ENCODE measurements at places on chromosomes 2 and 18. TPM values are rescaled to one million over a fixed set of nuclear protein-coding genes. Genes with fewer than 3 reads are reported as not detected.
A peak's percentile ranks its signal among the peaks of the same experiment; 100 is the strongest.

DNA sequence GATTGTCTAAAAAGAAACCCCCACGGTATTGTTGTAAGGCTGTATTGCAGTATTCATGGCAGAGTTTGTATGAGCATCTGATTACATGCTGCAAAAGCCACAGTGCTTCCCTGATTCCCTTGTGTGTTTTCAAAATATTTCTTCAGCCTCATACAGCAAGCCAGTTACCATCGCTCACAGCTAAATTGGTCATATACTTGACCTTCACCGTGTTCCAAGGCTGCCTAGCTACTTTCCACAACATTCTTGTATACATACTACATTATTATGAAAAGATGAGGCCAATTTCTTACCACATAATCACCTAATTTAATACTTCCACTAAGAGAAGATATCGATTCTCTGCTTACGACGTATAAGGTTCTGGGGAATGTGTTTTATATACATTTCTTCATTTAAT is 576.3 kb upstream of the CNTNAP5 start:
- no peak overlapping the region for H3K4me3 ChIP-seq
- H3K36me3 ChIP-seq: no peaks in the 10 kb centered on the region
- H3K27me3 ChIP-seq: no peaks in the 10 kb centered on the region

The C2orf81 gene
- total RNA-seq: 1.8 TPM

The PDE11A gene
- total RNA-seq: not detected

The MAPK4 gene
- total RNA-seq: not detected

DNA sequence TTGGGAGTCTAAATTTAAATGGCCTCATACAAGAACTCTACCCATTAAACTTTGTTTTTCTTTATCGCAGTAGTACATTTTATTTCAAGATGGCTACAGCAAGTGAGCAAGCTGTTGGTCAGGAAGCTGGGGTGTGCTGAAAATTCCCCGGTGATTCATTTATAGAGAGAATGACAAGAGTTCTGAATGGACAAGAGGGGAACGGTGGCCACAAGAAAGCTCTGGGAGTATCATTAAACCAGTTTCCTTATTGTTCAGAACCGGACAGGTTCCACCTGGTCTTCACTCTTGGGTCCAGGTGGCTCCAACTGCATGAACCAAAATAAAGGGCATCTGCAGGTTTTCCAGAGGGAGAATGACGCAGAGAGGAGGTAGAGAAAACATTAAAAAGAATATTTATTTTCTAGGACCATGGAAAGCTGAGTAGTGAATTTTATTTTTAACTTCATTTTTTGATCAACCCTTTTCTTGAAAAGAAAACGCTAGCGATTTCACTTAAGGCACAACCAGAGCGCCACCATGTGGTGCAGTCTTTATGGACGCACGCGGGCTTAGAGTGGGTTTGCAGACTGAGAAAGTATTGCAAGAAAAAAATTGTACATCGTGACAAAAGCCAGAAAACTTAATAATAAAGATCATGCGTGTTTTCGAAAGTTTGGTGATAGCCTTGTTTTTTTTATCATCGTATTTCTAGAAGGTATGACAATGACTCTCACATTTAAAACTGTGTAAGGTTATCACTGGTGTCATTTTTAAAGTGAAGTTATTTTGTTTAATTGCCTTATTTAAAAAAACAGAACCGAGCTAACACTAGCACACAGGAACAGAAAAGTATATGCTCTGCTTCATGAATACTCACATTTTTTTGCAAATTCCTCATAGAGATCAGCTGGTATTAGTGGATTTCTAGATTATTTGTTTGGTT is 97.9 kb upstream of the NOL4 start:
- no peak overlapping the region for H3K27ac ChIP-seq
- no peaks in the 10 kb centered on the region for H3K36me3 ChIP-seq
- H3K4me3 ChIP-seq: no peak overlapping the region

DNA sequence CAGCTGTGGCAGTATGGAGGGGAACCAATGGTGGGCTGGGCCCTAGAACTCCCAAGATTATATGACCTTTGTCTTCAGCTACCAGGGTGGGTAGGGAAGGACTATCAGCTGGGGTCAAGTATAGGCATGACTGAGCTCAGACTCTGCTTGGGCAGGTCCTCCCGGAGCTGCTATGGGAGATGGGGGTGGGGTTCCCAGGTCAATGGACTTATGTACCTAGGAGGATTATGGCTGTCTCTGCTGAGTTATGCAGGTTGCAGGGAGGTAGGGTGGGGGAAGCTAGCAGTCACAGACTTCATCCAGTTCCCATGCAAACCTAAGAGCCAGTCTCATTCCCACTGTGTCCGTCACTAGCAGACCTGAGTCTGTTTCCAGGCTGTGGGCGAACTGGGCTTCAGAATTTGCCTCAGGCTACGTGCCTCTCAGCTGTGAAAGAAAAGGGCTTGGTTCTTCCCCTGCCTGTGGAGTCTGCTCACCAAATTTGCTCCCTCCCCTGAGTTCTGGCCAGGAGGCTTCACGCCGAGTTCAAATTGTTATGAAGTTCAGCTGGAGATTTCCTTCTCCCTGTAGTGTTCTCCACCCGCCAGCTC is 985.8 kb upstream of the NRXN1 start:
- DNase-seq: no peak
- no peaks in the 10 kb centered on the region for H3K4me1 ChIP-seq
- no peaks in the 10 kb centered on the region for H3K27me3 ChIP-seq

DNA sequence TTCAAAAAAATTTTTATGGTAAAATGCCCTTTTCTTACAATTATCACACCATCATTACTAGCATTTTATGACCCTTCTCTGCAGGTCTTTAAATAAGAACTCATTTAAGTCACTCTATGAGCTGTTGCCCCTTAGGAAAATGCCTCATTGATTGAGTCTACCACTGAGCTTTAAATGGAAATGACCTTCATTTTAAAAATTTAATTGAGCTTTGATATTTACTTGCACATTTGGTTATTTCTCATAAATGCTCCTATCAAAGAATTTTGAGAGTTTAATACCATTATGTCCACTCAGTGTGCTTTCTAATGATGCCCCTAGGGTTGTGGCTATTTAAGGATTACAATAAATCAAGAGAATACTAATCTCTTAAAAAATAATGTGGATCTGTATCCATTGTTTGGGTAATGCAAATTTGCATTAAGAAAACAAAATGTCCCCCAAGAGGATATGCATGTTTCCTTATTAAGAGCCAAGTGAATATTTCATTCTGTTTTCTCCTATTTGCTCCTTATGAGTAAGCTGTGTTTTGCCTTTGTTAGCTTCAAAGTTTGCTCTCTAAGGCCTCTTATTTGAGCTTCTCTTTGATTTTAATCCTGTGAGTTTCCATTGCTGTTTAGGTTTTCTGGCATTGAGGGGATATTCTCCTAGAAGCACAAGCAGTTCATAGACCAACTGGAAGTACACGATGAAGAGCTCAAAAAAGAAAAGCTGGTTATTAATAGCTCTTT is 69.8 kb downstream of the CERS6 start:
- H3K36me3 ChIP-seq: no peaks in the 10 kb centered on the region
- H3K4me1 ChIP-seq: peaks cover 1% of the 10 kb centered on the region
- H3K4me3 ChIP-seq: no peak overlapping the region
- DNase-seq: no peak
- H3K27me3 ChIP-seq: peaks cover 3% of the 10 kb centered on the region

DNA sequence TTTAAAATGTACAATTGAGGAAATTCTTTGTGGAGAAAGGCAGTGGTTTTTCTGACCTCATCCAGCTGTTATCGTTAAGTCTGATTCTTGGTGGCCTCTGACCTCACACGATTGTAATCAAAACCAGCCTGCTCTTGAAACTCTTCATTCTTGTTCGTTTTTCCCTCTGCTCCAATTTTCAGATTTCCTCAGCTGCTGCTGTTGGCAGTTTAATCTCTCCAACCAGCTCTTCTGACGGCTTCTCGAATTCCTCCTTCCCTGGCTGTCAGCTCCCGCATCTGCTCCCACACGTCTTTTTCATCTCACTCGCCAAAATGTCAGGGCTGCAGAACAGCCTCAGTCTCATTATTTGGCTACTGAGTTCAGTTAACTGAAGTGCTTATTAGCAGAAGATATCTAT is 136.1 kb downstream of the DCDC2C start:
- H3K4me3 ChIP-seq: no peak overlapping the region
- H3K27me3 ChIP-seq: no peaks in the 10 kb centered on the region
- H3K4me1 ChIP-seq: no peaks in the 10 kb centered on the region
- no peak for DNase-seq
- no peaks in the 10 kb centered on the region for H3K36me3 ChIP-seq

DNA sequence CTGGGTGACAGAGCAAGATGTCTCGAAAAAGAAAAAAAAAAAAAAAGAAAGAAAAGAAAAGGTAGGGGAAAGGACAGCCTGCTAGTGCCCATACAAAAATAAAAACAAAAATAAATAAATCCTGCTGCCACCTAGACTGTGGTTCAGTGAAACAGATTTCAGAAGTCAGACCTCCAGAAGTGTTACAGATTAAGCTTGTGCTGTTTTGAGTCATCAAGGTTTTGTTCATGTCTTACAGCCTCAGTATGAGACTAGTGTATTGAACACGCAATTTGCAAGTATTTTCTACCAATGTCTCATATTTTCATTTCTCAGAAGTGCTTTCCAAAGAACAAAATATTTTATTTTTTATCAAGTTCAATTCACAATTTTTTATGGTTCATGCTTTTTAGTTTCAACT is 720.4 kb upstream of the GYPC start:
- H3K27me3 ChIP-seq: no peaks in the 10 kb centered on the region
- no peaks in the 10 kb centered on the region for H3K4me1 ChIP-seq
- H3K4me3 ChIP-seq: no peak overlapping the region

GRCh38 chr2:7567646-7568045 is 650.4 kb downstream of the RNF144A start:
- H3K4me3 ChIP-seq: peak overlapping the region; percentile 37
- peaks cover 50% of the 10 kb centered on the region for H3K4me1 ChIP-seq
- no peaks in the 10 kb centered on the region for H3K27me3 ChIP-seq
- H3K36me3 ChIP-seq: peaks cover 48% of the 10 kb centered on the region
- peak; percentile 70 for DNase-seq
- peak overlapping the region; percentile 87 for H3K27ac ChIP-seq

The PLB1 gene
- 0.67 TPM for total RNA-seq

DNA sequence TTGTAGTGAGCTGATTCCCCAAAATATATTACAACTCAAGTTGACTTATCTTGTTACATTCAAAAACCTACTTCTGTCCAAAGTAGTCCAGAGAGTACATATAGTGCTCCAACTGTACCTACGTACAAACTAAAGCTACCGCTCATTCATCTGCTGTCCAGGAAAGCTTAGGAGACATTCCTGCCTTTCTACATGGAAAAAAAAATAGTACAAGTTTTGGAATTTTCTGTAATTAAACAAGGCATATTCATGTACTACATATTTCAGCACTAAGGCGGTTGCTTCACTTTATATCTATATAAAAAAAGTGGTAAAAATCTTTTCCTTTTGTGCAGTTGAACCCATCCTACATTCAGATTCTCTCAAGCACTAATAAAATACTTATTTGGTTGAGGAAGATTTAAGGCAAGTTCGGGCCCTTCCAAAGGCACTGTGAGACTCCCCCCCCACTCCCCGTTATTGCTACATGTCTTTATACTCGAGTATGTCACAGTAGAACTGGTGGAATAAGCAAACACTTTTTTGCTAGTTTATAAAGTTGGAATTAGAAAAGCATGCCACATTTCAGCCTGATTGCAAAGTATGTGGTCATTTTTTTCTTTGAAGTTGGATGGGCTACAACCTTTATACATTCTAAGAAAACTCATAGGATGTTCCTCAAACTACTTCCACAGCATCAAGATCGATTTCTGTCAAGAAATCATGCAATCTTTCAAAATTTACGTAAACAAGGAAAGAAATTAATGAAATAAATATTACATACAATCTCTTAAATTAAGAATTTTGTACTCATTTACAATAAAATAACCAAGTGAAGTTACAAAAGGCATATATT is 3.7 kb downstream of the ZFP36L2 start:
- peaks cover 44% of the 10 kb centered on the region for H3K36me3 ChIP-seq
- no peak for DNase-seq
- H3K4me3 ChIP-seq: peak overlapping the region; percentile 77
- H3K4me1 ChIP-seq: peaks cover 44% of the 10 kb centered on the region
- H3K27me3 ChIP-seq: no peaks in the 10 kb centered on the region
- peak overlapping the region; percentile 93 for H3K27ac ChIP-seq

The ALPI gene
- not detected for total RNA-seq

- no peak overlapping the region for H3K4me3 ChIP-seq
- no peak for DNase-seq
- H3K4me1 ChIP-seq: no peaks in the 10 kb centered on the region
- no peak overlapping the region for H3K27ac ChIP-seq
- no peaks in the 10 kb centered on the region for H3K27me3 ChIP-seq
Observed at GRCh38 chr2:57160976-57161375, 885.6 kb upstream of the VRK2 start.

DNA sequence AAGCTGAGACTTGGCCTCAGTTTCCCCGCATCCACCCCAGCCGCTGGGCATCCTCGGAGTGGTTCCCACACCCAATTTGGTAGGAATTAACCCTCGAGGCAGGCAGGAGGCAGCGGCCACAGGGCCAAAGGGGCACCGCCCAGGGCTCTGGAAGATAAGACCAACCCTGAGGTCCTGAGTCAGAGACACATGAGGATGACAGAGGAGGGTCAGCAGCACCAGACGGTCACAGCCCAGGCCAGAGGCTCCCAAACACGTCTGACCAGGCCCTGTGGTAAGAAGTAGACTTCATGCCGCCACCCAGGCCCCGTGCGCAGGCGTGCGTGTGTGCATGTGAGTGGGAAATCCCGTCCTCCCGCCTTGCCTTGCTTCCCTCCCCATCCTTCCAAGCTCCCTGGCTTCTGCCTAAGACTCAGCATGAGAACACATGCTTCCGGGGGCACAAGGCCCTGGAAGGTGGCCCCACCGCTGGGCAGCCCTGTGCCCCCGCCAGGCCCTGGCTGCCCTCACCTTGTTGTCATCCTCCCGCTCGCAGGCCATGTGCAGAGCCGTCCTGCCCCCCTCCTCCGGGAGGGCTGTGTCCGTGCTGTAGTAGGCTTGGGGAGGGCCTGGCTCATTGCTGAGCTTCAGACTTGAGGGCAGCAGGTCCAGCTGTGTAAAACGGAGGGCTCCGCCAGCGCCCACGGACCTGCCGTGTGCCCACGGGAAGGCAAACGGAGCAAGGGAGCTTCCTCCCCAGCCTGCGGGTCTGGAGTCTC is 46.3 kb downstream of the ANKMY1 start:
- no peak overlapping the region for H3K27ac ChIP-seq
- H3K4me3 ChIP-seq: no peak overlapping the region
- no peaks in the 10 kb centered on the region for H3K36me3 ChIP-seq
- no peak for DNase-seq
- peaks cover 15% of the 10 kb centered on the region for H3K4me1 ChIP-seq

DNA sequence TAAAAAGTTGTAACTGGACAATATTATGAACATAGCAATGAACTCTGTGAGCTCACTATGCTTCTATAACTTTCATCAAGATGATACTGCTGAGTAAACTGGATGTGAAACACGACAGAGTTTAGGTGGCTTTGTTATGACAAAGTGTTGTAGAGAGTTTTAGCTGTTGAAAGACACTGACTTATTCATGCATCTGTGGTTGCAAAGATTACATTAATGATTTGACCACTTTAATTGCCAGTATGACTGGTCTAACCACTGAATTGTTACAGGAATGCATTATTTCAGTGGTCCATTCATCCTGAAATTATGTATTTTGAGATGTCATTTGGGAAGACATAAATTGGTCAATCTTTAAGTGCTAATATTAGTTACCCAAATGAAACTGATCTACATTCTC is 117.9 kb downstream of the SPHKAP start:
- H3K36me3 ChIP-seq: no peaks in the 10 kb centered on the region
- no peaks in the 10 kb centered on the region for H3K4me1 ChIP-seq
- no peaks in the 10 kb centered on the region for H3K27me3 ChIP-seq
- no peak overlapping the region for H3K4me3 ChIP-seq
- DNase-seq: no peak

Measured in activated CD8-positive, alpha-beta memory T cell treated with anti-CD3 and anti-CD28 coated beads, Interleukin-2, amount 10 ng/mL, durations not matched to agents 7 days and 5 days (primary cell).